ENCODE measurements at places on chromosomes 13 and 19.

GRCh38 chr13:29369060-29369743, 226.3 kb downstream of the SLC7A1 start:
- no peak for DNase-seq

DNA sequence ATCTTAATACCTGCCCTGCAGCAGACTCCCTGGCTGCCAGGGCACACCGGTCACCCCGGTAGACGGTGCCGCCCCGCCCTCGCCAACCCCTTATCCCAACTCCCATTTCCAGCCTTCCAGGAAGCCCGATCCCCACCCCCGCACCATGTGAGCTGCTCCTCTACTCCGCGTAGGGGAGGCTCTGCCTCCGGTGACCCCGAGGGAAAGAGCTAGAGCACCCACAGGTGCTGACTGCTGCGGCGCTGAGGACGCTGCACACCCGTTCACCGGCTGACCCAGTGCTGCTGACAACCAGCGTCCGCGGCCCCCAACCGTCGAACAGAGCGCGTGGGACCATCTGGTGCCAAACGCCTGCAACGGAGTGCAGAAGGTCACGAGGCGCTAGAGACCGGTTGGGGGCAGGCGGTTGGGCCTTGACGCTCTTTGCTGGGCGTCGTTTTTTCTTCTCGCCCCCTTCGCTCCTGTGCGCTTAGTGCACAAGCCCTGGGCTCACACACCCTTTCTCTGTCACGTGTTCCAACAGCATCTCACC, 59.6 kb upstream of the ZNF599 start:
- DNase-seq, result no peak

GRCh38 chr13:94345374-94346195, 133.9 kb downstream of the DCT start:
- no peak for DNase-seq

GRCh38 chr19:42325896-42326771, 699 bp downstream of the MEGF8 start:
- no peak for DNase-seq

- no peak for DNase-seq
These were observed 6.4 kb downstream of the GARRE1 start for GRCh38 chr19:34260771-34261173.

DNA sequence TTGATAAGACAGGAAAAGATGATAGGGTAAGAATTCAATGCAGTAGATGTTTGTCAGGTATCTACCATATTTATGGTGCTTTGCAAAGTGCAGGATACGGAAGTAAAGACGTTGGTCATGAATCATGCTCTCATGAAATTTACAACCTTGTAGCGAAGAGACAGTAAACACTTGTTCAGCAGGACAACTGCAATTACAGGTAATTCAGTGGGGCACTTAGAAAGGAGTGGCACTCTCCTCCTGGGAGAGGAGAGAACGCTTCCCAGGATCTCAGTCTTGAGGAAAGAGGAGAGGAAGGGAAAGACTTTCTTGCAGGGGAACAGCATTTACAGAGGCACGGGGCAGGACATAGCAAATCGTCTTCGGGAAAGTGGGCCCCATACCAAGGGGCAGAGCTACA, 46.4 kb downstream of the SOX1 start:
- no peak for DNase-seq

DNA sequence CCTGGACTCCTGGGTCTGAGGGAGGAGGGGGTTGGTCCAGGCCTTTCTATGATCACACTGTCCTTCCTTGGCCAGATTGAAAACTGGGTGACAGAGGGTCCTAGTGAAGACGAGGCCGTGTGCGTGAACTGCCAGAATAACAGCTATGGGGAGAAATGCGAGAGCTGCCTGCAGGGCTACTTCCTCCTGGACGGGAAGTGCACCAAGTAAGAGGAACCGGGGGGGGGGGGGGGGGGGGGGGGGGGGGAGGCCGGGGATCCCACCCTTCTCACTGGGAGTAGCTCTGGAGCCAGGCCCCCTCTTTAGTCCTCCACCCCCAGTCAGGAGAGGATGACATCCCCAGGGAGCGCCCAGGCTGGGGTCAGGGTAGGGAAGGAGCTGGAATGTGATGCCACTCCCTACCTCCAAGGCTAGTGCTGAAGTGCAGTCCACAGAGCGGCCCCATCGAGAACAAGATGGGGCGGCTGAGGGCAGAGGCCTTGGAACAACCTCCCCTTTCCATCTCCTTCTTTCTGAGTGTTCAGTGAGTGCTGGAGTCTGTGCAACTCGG, 19.4 kb downstream of the CNFN start:
- DNase-seq, result no peak

- DNase-seq, result no peak
These were observed 302.0 kb downstream of the KLF12 start for GRCh38 chr13:73832128-73832588.

DNA sequence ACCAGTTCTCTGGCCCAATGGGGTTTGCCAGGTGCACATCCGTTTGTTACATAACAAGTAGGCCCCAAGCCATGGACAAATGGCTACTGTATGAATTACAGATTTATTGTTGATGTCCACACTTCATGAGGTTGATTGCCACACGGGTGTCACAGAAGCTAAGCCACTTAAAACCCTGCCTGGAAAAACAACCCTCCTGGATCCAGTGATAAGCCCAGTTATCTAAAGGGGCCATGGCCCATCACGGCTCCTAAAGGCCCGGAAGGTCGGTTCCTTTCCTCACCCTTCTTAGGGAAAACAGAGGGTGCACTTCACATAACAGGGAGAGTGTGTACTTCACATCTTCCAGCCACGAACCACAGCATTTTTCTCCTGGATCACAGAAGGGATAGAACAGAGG, 4.1 kb downstream of the TMEM272 start:
- DNase-seq, result no peak

DNA sequence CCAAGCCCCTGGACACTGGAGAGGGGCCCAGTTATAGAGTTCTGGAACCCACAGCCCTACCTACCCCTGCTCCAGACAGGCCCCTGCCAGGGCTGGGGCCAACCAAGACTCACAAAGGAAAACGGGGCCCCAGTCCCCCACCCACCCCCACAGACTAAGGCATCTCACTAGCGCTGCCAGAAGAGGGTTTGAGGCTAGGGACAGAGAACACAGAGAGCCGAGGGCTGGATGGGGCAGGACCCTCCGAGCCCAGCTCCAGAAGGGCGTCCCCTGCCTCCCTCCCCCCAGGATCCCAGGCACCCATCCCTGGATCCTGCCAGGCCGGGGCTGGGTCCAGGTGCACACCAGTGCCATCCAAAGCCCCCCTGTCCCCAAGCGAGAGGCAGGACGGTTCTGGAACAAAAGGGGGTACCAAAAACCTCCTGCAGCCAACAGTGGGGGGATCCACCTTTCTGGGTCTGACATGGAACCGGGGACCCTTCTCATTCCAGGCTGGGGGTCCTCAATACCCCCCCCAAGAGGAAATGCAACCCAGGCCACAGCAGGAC, 4.4 kb upstream of the REXO1 start:
- no peak for DNase-seq

GRCh38 chr13:99311137-99311536, 3.9 kb upstream of the GPR183 start:
- peak; percentile 38 for DNase-seq

DNA sequence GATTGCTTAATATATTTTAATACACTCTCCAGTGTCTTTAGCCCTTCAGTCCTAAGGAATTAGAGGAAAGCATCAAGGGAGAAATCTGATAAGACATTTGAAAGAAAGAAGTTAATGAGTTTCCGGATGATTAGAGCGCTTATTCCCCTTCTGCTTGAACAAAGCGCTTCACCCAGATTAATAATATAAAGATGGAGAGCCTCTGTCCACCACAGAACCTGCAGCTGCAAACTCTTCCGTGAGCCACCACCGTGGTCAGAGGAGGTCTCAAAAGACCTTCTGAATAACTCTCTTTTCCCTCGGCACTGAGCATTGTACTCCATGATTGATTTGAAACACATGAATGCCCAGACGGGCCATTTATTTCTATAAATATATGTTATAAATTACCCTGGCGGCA, 14.2 kb upstream of the TUBGCP3 start:
- DNase-seq, result no peak

- no peak for DNase-seq
These were observed 133.7 kb downstream of the RAP2A start for GRCh38 chr13:97567510-97568243.

DNA sequence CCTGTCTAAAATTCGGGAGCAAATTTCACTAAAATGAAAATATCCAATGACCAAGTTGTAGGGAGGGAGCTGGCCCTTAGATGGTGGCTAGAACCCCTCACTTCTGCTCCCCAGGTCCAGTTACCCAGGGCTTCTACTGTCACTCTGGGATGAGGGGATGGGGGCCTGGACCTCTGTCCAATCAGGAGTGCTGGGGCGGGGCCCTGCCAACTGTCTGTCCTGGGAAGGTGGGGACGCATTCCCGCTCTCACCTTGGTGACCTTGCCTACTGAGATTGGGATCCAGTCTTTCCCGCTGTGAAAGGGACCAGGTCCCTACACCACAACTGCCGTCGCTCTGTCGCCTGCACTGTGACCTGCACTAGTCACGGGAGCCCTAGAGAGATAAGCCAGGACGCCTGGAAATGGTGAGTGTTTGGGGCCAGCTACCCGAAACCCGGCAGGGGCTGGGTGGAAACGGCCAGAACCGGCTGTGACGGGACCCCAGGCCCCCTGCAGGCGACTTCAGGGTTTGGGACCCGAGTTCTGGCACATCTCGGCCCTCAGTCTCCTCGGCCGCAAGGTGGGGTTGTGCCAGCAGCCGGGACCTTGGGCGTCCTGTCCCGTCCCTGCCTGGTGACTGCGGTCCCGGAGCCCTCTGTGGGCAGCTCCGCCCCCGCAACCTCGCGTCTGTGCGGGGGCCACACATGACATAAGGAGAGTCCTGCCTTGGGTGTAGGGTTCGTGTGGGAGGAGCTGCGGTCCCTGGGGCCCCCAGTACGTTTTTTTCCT, 22.8 kb downstream of the ZNF20 start:
- DNase-seq, result no peak

DNA sequence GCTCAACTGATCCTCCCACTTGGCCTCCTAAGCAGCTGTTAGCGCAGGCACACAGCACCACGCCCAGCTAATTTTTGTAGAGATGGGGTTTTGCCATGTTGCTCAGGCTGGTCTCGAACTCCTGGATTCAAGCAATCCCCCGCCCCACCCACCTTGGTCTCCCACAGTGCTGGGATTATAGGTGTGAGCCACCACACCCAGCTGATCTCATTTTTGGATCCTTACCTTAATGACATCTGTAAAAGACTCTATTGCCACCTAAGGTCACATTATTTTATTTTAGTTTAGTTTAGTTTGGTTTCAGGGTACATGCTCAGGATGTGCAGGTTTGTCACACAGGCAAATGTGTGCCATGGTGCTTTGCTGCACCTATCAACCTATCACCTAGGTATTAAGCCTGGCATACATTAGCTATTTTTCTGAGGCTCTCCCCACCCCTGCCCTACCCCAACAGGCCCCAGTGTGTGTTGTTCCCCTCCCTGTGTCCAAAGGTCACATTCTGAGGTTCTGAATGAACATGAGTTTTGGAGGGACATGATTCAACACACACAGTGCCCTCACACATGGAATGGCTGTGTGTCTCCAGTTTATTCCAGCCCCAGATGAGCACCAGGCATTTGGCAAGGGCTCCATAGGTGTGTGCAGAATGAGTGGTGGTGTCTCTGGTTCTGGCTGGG, 1.3 kb downstream of the OR10H5 start:
- no peak for DNase-seq

DNA sequence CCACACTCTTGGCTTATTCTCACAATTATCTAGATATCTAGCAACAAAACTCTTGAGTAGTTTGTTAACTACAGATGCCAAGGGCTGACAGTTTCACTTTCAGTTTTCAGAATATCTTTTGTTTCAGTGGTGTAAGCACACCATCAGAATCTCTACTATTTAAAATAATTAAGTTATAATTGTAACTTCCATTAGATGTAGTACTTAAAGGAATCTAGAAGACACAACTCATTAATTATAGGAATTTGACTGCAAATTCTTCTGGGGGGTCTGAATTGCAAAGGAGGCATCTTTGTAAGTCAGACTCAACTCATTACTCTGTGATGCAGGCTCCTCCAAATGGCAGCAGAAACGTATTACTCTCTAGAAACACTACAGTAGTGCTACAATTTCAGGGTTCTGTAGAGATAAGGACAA, 44.9 kb upstream of the USPL1 start:
- DNase-seq, result no peak

DNA sequence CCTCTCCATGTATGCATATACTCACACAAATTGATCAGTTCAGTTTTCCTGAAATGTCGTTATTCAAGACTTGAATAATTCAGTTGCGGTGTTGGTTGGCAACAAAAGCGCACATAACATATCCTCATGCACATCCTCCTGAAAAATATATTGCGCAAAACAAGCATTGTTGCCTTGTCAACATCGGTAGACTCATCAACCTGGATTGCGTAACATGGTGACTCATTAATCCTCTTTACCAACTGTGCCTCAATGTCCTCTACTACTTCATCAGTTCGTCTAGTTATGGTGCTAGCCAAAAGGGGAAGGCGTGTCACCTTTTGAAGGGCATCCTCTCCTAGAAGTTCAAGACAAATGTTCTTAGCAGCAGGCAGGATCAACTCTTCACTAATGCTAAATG, 357.7 kb downstream of the LMO7 start:
- DNase-seq, result no peak

DNA sequence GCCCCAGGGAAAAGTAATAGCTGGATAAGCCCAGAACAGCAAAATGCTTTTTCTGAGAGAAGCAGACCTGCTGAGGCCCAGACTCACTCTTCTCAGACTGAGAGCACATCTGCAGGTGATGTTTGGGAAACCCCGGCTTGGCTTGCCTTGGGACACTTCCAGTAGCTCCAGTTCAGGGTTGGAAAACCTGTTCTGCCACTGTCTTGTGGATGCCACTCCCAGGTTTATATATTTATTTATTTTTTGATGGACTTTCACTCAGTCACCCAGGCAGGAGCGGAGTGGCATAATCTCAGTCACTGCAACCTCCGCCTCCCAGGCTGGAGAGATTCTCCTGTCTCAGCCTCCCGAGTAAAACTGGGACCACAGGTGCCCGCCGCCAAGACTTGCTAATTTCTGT, 8.0 kb upstream of the SMARCA4 start:
- DNase-seq, result no peak

DNA sequence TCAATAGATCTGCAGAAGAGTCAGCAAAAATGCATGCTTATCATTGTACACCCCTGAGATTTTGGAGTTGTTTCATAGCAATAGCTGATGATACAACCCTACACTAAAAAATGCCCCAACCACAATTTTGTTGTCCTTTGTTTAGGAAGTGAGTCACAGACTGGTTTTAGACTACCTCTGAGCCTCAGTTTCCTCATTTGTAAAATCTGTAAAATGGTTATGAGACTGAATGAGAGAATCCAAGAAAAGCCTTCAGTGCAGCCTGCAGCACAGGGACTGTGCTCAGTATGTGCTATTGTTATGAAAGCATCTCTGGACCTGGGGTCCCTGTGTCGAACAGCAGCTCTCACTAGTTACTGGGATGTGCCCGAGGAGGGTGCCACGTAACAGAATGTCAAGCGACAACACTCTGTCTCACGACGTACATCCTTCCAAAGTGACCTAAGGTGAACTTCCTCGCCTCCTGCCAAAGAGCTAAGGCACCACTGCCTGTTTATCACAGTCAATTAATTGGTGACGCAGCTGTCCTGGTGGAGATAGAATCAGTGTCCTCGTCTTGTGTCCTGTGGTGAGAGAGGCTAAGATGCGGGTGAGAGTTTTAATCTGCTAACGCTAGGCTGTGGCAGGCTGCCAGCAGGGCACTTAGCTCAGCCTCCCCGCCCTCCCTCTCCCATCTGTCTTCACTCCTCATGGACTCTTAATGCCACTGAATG, 18.1 kb downstream of the DHRS12 start:
- no peak for DNase-seq

All from stimulated activated CD4-positive, alpha-beta T cell treated with anti-CD3 and anti-CD28 coated beads, Interleukin-12 subunit alpha, Interleukin-12 subunit beta, amount 100 ng/mL, for 48 hours (primary cell).